Chondrocyte (in vitro differentiated cells): ENCODE measurements at places on chromosomes 11 and 22. TPM values are rescaled to one million over a fixed set of nuclear protein-coding genes. Genes with fewer than 3 reads are reported as not detected.
A peak's percentile ranks its signal among the peaks of the same experiment; 100 is the strongest.

DNA sequence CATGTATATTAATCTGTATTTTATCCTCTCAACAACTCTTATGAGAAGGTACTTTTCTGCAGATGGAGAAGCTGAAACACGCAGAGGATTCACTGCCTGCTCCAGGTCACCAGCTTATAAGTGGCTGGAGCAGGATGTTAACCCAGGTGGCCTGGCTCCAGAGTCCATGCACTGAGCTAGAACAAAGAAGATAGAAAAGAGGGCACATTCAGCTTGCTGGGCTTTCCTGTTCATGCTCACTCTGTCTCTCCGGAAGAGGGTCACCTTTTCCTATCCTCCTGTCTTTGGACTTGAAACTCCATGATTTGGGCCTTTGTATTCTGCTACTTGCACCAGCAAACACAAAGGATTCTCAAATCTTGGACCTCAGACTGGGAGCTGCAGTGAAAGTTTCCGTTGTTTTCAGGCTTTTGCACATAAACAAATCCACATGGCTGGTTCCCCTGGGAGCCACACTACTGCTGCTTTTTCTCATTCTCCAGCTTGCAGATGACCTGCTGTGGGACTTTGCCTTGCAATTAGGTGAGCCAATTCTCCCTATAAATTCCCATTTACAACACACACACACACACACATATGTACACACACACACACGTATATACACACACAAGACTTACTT lies 117.3 kb upstream of the GRK3 start:
- DNase-seq: no peak

DNA sequence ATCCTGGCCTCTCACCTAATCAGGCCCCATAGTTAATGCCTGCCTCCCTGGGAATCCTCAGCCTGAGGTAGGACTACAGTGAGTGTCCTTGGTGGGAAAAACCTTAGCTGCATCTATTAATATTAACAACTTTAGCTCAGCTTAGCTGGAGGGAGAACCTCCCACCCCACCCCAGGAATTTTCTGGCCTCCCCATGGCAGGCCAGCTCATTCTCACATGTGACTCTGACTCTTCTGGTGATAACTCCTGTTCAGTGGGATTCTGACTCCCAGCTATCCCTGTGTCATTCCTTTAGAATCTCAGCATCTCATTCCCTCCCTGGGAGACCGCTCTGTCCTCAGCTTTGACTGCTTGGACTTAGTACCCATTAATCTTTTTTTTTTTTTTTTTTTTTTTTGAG lies 14.5 kb downstream of the ART5 start:
- peak; percentile 25 for DNase-seq

- DNase-seq: no peak
These were observed 507.0 kb downstream of the NTM start for GRCh38 chr11:131877246-131877942.

Gene PACSIN3
- 45.0 to 69.4 TPM (median 65.3 TPM) in 3 replicates for total RNA-seq

DNA sequence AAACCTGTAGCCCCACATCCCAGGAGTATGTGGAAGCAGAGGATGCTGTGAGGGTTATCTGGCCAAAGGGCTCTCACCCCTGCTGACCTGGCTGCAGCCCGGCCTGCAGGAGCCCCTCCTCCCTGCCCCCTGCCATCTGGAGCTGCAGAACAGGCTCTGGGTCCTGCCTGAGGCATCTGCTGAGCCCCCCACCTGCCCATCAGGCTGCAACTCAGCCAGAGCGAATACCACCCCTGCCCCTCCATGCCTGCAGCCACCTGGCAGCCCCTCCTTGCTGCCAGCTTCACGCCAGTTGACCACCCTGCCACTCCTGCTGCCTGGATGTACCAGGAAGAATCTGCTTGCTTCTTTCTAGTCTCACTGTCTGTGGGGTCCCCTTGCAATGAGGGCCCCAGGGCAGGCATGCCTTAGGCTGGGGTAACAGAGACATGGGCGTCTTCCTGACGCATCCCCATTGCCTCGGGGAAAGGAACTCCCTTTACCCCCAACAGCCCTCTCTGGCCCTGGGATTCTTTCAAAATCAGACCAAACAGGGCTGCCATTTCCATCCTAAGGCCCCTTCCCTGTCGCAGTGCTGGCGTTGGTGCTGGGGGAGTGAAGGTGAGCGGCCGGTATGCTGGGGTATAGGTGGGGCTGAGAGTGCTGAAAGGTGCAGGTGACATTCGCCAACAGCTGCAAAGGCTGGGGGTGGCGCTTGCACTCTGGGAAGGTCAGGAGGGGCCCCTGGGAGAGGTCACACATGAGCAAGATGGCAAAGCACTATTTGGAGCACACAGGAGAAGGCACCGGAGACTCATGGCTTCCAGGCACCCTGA lies 1334.6 kb downstream of the TBC1D22A start:
- DNase-seq: no peak

- DNase-seq: no peak
These were observed 111.8 kb upstream of the API5 start for GRCh38 chr11:43200031-43200430.

GRCh38 chr11:62928011-62928410 lies 6.8 kb upstream of the CHRM1 start:
- DNase-seq: peak; percentile 79

DNA sequence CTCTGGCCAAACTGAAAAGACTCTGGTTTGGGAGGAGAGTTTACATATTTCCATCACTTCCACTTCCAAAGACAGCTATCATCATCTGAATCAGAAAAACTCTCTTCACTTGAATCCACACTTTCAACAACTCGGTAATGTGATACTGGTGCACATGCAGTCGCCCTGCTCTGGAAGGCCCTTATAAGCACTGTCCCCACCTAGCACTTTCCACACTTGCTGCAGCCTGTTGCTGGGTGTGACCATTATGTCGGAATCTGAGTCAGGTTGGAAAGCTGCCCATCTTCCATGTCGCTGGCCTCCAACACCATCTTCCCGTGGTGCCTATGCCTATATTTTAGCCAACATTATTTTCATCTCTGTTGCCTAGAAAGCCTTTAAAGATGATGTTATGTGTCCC lies 1.1 kb upstream of the OR10A5 start:
- DNase-seq: no peak

Gene BIK
- not detected in 3 replicates for total RNA-seq

GRCh38 chr22:42676059-42676607 lies 26.9 kb upstream of the CYB5R3 start:
- no peak for DNase-seq

- DNase-seq: peak; percentile 11
These were observed 25.0 kb upstream of the OAF start for GRCh38 chr11:120185706-120186455.

- no peak for DNase-seq
These were observed 18.4 kb downstream of the TMEM135 start for GRCh38 chr11:87056091-87056490.

GRCh38 chr11:12223771-12224536 lies 113.6 kb downstream of the MICAL2 start:
- DNase-seq: no peak

DNA sequence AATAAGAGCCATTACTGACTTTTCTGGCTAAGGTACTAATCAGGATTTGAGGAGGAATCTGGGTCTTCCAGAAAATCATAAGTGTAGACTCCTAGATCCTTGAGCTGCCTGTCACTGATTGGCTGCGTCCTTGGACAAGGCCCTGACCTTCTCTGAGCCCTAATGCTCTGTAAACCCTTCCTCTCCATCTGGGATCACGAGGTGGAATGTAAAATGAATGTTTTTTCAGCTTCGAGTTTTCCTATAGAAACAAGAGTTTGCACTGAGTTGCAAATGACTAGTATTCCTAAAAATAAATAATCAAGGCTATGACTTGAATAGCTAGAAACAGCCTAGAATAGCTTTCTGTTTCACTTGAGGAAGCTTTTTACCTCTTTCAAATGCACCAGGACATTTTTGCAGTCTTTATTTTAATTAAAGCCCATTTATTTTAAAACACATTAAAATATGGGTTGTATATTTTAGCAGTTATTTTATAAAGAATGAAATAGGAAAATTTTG lies 1.1 kb upstream of the DIXDC1 start:
- DNase-seq: no peak

GRCh38 chr11:19725379-19726079 lies 12.9 kb downstream of the NAV2 start:
- DNase-seq: no peak

- DNase-seq: no peak
These were observed 48.4 kb upstream of the HSD17B12 start for GRCh38 chr11:43632181-43632580.

- peak; percentile 86 for DNase-seq
These were observed 32.0 kb upstream of the TH start for GRCh38 chr11:2203440-2204259.

DNA sequence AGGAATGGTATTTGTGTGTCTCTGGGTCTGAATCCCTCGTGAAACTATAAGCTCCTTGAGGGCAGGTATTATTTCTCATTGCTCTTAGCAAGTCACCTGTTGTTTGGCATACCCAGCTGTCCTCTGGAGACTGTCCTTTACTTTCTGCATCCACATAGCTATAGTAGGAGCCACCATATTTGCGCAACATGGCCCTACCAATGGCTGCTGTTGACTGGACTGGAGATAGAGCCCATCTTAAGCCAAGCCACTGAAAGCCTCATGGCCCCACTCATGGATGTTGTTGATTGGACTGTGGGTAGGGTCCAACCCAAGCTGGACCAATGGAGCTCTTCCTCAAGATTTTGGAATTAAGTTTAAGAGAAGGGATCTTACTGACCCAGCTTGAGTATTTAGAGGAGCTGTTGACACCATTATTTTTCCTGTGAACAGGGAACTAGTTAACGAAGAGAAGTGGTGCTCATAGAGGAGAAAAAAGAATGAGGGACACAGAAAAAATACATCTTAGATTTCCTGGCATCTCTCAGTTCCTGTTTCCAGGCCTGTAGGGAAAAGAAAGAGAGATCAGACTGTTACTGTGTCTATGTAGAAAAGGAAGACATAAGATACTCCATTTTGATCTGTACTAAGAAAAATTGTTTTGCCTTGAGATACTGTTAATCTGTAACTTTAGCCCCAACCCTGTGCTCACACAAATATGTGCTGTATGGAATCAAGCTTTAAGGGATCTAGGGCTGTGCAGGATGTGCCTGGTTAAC lies 47.2 kb downstream of the LRRC74B start:
- DNase-seq: no peak

DNA sequence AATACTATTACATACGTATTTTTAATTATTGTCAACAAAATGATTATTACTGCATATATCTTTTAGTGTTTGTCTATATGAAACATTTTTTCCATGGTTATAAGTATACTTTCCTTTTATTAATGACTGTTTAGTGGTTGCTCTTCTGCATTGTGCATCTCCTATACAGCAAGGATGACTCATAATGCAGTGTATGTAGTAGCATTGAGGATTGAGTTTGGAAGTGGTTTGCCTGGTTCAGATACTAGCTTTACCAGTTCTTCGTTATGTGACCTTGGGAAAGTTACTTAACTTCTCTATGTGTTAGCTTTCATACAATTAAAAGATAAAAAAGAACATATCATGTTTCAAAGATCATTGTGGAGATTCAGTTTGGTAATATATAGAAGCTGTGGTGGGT lies 44.1 kb downstream of the CHORDC1 start:
- no peak for DNase-seq

DNA sequence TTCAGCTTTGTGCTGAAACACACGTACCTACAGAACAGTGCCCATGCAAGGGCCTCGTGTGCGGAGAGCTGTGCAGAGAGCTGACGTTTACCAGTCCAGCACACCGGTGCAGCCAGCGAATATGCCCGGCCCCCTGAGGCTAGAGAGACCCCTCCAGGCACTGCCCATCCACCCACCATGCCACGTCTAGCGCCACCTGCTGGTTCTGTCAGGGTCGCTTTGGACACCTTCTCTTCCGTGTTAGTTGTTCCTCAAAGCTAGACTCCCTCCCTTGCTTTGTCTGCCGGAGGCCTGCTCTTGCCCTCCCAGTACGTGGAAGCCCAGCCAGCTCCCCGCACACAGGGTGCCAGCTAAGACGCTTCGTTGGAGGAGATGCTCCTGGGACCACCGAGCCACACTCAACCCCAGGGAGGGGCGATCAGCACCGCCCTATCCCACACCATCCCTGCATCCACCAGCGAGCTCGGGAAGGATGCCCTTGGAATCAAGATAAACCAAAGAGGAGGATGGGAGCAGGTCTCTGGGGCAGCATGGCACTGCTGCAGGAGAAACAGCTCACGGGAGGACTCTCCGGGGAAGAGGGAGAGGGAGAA lies 43.4 kb downstream of the CPT1A start:
- DNase-seq: no peak

Gene EP300
- 53.1 to 58.1 TPM (median 57.8 TPM) in 3 replicates for total RNA-seq

- no peak for DNase-seq
These were observed 24.9 kb upstream of the OSBPL5 start for GRCh38 chr11:3189886-3190583.

DNA sequence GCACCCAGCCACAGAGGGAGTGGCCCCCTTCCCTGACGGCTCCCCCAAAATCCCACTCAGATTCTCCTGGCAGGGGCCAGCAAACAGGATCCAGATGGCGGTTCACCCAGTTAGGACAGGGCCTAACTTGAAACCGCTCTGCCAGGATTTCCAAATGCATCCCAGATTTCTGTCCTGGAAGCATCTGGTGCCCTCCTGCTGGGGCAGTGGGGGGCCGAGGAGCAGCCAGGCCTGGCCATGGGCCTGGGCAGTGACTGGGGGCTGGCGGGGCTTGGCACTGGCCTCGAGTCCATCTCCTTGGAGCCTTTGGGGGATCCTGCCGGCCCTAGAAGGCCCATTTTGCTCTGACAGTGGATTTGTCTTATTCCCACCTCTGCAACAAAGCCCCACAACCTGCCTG lies 17.9 kb upstream of the EMID1 start:
- peak; percentile 43 for DNase-seq

- DNase-seq: no peak
These were observed 31.3 kb upstream of the LRRC55 start for GRCh38 chr11:57150454-57150917.

DNA sequence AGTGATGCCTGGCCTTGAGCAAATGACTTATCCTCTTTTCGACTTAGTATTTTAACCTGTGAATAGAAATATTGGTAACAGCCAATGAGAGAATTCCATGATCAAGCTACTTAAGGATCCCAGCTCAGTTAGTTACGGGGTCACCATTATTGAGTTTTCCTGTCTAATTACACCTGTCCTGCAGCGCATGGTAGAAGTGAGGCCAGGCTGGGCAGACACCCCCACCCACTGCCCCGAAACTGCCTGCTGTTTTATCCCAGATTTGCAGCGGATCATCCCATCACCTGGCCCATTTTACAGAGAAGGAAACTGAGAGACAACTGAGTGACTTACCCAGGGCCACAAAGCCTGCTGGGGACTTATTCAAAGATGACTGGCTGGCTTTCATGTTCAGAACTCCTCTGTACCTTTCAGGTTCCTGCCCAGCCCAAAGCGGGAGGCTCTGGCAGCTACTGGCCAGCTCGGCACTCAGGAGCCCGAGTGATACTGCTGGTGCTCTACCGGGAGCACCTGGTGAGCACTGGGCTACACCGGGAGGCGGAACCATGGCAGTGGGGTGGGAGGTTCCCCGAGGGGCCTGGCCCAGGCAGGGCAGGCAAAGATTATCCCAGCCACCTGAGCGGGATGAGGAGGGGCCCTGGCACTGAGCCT lies 1.4 kb downstream of the MUS81 start:
- DNase-seq: peak; percentile 79

Gene OR5P2
- 0.92 TPM in 1 of 3 replicates, not detected in the others for total RNA-seq

Gene KCNQ1OT1
- 2.5 to 8.5 TPM (median 2.7 TPM) in 3 replicates for total RNA-seq

- DNase-seq: no peak
These were observed 221.2 kb upstream of the B3GAT1 start for GRCh38 chr11:134633276-134633675.

Gene LMO2
- total RNA-seq: 0.53 TPM in 1 of 3 replicates, not detected in the others
